Stimulated activated CD4-positive, alpha-beta T cell treated with anti-CD3 and anti-CD28 coated beads, Interleukin-1b, Interleukin-23, amount 100 ng/mL, for 24 hours (primary cell): ENCODE measurements at places on chromosomes 12 and 14.

- no peak for DNase-seq
Measured at GRCh38 chr12:81114226-81114625, 36.3 kb downstream of the ACSS3 start.

- no peak for DNase-seq
Measured at GRCh38 chr12:124383028-124383427, 88.1 kb downstream of the RFLNA start.

DNA sequence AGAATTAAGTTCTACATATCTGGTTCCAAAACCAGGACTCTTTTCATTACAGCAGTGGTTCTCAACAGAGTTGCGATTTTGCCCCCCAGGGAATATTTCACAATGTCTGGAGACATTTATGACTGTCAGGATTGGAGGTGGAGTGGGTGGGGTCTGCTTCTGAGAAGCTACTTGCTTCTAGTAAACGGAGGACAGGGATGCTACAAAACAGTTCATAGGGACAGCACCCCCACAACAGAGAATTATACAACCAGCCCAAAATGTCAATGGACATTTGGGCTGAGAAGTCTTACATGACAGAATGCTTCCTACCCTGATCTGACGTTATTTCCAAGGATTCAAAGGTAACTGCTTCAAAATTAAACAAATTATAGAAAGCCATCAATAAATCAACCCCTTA lies 739 bp upstream of the SPATA7 start:
- no peak for DNase-seq

DNA sequence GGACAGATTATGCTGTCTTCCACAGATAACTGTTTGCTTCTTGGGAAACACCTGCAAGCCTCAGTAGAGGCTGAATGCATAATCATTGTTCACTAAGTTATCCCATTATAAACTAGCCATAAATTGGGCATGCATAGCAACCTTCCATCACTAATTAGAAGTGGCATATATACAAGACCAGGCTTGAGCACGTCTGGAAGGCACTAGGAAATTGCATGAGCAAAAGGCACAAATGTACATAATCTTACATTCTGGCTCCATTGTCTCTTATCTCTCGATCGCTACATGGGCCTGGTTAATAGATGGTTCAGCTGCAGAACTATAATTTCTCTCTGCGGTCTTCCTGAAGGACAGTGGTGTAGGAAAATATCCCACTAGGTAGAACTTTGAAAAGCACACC lies 679.2 kb downstream of the RPL10L start:
- DNase-seq: no peak

GRCh38 chr14:99066378-99066777 lies 205.6 kb downstream of the BCL11B start:
- DNase-seq: no peak

GRCh38 chr12:122681814-122682213 lies 21.3 kb downstream of the HCAR2 start:
- no peak for DNase-seq

- DNase-seq: no peak
Measured at GRCh38 chr12:123830675-123831074, 68.6 kb downstream of the DNAH10 start.

DNA sequence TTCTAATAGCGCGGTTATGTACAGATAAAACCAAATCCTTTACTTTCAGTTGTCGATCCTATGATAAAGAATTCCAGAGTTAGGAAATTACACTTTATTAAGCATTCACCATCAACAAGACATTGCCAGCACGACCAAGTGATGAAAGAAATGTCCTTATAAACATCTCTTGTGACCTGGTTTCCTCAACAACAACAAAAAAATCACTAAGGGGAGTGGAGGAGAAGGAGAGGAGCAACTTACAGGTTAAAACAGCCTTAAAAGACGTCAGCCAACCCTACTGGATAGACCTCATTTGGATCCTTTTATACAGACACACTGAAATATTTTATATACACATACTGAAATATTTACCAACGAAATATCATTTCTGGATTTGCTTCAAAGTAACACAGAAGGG lies 22.8 kb downstream of the SART3 start:
- DNase-seq: no peak

DNA sequence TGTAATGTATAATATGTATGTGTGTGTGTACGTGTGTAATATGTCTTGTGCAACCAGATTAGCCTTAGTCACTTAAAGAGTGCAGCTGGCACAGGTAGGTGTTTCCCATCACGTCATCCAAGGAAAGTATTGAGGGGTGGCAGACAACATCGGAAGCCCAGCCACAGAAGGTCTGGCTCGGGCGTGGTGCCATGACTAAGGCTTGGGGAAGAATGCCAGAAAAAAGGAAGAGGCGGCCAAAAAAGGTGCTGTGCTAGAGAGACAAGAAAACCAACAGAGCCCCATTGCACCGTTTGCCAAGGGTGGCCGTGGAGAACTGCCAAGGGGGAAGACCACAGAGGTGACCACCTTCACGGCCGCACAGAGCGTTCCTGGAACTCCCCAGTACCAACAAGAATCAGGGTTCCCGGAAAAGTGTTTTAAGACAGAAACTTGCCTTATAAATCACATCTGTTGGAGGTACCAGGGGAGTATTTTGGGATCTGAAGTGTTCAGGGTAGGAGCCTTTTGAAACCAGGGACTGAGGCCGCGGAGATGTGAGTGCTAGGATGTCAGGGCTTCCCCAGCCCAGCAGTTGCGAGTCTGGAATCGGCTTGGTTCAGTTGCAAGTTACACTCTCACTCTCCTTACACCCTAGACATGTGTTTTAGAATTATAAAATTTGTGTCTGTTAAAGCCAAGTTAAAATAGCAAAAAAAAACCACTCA lies 131.2 kb upstream of the DYRK2 start:
- no peak for DNase-seq

DNA sequence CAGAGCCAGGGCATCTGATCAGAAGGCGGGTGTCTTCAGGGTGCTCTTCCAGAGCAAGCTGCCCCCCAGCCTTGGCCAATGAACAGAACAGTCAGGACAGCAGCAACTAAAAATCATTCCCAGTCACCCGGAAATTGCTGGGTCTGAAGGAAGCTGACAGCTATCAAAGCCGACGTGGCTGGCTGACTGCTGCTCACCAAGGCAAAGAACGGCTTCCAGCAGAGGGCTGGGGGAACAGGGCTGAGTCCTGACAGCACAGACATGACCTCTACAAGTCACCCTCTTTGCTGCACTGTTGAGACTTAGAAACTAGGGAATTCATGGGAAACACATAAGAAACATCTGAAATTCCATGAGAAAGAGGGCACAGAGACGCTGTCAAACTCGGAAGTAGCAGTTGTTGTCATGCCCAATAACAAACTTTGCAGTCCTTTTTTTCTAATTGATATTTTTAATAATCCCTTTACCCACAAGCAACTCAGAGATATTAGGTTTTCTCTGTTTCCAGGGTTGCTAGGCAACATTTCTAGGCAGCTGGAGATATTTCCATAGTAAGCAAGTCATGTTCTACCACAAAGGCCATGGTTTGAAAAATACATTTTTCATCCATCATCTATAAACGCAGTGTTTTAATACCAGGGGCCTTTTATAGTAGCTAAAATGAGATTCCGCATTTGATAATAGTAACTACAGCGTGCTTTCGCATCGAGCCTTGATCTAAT lies 365.2 kb downstream of the SEC23A start:
- no peak for DNase-seq

- no peak for DNase-seq
Measured at GRCh38 chr12:39603065-39603464, 16.5 kb downstream of the ABCD2 start.

GRCh38 chr12:22535478-22535877 lies 8.9 kb downstream of the C2CD5 start:
- no peak for DNase-seq

DNA sequence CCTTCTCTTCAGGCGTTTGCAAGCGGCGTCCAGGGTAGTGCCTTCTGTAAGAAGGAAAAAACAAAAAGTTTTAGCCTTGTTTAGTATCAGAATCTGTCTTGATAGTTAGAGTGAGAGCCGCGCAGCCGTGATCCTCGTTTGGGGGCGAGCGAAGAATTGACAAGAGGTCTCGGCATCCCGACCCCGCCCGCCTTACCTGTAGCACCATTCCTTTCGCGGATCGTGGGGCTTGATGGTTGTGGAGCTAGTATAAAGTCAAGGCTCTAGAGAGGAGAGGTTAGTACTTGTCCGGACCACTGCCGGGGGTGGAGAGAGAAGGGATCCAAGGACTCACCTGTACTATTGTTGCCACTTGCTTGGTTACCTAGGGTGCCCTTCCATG lies 494 bp downstream of the TMTC3 start:
- peak; percentile 3 for DNase-seq

- no peak for DNase-seq
Measured at GRCh38 chr14:96040828-96041371, 1.7 kb downstream of the C14orf132 start.

DNA sequence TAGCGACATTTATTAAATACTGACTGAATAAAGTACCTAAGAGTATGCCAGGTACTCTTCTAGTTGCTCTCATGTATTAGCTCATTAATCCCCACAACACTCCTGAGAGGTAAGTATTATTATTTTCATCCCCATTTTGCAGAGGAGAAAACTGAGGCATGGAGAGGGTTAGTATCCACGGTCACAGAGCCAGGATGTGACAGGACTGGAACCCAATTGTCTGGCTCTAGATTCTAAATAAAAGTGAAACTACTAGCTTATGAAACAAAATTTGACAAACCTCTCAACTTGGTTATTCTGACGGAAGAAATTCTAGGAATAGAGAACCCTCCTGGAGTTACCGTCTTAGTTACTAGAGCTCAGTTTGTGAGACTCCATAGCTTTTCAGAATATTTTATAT lies 112.2 kb downstream of the CHST11 start:
- no peak for DNase-seq

DNA sequence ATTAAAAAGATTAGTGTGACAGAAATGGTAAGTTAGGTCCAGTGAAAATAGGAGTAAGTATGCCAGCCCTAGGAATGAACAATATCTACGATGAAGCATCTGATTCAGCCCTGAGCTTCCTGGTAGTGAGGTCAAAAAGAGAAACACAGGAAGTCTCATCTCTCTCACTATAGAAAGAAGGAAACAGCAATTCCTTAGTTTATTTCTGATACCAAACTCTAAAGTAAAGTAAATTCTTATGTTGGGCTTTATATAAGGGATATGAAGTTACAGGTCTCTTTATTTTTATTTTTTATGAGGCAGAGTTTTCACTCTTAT lies 76.7 kb upstream of the RFLNA start:
- DNase-seq: no peak

- DNase-seq: no peak
Measured at GRCh38 chr14:22400655-22401259, 188.3 kb downstream of the DAD1 start.

DNA sequence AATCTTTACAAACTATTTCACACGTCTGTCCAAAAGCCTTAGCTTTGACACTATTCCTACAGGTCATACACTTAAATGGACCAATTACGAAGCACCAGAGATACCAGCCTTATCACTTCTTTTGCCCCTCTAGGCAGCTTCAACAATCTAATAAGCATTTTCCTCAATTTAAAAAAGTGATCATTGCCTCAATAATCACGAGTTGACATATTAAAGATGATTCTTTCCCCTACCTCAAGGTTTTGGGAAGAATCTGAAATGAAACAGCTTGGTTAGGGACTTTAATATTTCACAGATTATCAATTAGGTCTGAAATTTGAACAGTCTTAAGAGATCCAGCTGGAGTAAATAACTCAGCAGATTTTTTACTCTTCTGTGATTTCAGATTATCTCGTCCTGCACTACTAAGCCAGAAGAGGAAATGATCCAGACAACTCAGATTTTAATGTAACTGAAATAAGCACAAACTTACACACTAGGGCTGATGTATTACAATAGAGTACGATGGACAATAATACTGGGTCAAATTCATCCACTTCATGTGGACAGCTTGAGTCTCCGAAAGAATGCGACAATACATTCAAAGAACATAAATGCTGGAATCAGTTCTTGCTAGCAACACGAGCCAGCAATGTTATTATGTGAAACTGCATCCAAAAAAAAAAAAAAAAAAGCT lies 15.9 kb downstream of the UBE2N start:
- DNase-seq: no peak

GRCh38 chr12:89857652-89858274 lies 149.1 kb upstream of the ATP2B1 start:
- DNase-seq: no peak

DNA sequence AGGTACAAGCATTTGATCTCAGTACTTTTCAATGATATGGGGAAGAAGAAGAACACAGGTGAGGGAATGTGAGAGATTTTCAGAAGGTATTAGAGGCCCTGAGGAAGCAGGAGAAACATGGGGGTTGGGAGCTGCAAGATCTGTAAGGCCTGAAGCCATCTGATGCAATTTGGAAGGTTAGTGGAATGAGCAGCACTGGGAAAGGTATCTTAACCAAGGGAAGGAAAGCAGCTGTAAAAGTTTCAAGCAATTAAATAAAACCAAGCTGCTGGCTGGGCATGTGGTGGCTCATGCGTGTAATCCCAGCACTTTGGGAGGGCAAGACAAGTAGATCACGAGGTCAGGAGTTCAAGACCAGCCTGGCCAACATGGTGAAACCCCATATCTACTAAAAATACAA lies 104.4 kb upstream of the PARP11 start:
- DNase-seq: no peak

GRCh38 chr14:101476916-101477553 lies 84.3 kb upstream of the DIO3 start:
- DNase-seq: no peak

DNA sequence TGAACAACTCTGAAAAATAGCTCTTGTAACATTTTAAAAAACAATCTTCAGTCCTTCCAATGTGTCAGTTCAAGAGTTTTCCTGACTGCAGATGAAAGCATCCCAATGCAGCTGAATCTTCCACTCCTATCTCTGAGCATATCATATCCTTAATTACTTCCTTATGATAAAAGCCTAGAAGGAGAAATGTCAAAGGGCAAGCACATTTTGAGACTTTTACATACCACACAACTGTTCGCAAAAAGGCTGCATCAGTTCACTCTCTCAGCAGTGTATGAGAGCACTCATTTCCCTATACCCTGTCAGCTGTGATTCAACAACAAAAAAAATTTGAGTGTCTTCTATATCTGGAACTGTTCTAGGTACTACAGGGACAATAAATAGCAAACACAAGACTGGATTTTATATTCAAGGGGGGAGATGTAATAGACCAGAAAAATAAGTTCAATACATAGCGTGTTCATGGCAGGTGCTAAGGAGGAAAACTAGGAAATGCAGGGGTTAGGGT lies 66.1 kb downstream of the ACADS start:
- no peak for DNase-seq

- no peak for DNase-seq
Measured at GRCh38 chr14:75540479-75540851, 18.2 kb downstream of the BATF start.

DNA sequence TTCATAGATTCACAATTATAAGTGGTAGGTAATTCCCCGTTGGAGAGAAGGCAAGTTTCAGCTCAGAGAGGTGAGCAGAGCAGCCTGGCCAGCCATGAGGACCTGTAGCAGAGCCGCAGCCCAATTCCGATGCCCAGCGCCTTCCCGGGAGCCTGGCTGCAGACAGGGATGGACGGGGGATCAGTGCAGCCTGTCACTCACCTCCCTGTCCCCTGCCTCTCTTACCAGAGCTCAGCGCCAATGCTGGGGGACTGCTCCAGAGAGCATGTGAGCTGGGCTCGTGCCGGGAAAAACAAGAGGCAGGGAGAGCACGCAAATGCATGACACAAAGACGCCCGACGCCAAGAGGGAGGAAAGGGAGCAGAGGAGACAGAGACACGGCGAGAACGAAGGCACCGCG lies 231.9 kb downstream of the BCL11B start:
- no peak for DNase-seq
